ENCODE measurements at places on chromosomes 3 and 15.

DNA sequence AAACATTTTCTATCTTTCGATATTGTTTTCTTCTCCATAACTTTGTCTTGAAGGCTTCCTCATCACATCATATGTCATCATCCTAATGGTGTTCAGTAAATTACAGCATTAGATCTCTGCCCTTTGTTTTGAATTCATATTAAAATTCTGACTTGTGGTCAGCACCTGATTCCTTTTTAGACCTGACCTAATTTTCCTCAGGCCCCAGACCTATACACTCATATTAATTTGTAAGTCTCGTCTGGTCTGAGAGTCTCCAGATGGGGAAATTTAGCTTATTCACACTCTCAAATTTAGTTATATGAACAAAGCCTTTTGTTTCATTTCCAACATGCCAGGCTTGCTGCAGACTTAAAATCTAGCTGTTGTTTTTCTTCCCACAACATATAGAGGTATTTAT is 248.4 kb downstream of the KCNH8 start:
- no peak for DNase-seq

GRCh38 chr15:29141308-29142128 is 128.1 kb downstream of the NSMCE3 start:
- no peak for DNase-seq

- no peak for DNase-seq
Measured at GRCh38 chr3:120765830-120766493, 23.4 kb downstream of the GTF2E1 start.

GRCh38 chr15:32730677-32731654 is 13.2 kb downstream of the GREM1 start:
- DNase-seq = peak; percentile 5

GRCh38 chr15:37921527-37922385 is 12.7 kb upstream of the TMCO5A start:
- no peak for DNase-seq

GRCh38 chr3:189512039-189512438 is 119.2 kb upstream of the TP63 start:
- DNase-seq = no peak

Data from NCI-H146 (cell line).